Stimulated activated CD4-positive, alpha-beta T cell treated with anti-CD3 and anti-CD28 coated beads, Interleukin-15, amount 100 ng/mL, for 48 hours (primary cell): ENCODE measurements at places on chromosomes 13 and 19.

DNA sequence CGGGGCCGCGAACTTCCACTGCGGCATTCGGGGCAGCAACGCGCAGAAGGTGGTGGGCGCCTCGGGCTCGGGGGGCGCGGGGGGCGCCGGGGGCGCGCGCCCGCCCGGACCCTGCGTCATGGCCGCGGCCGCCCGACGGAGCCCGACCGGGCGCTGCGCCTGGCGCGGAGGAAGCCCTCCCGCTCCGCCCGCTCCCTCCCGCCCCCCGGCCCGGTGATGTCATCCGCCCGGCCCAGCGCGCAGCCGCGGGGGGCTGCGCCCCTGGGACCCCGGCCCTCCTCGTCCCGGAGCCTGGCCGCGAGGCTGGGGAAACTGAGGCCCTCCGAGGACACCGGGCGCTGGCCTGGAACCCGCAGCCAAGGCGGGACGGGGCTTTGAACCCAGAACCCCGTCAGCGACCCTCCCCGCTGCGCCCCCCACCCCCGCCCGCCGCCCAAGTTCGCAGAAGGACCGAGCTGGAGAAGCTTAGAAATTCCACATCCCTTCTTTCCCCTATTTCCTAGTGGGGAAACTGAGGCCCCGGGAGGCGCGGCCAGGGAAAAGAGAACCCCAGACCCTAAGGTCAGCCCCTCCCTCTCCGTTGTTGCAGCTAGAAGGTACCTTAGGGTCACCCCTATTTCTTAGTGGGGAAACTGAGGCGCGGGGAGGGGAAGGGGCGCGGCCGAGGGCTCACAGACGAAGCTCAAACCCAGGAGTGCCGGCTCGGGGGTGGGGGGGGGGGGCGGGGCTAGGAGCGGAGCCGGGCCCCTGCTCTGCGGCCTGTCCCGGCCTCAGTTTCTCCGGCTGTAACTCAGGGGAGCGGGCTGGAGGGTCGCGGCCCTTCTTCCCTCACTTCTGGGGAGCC lies at the start of gene SHC2:
Gene SHC2, minus strand, starts transcription at position 157 of the 844 bp plus-strand sequence. Its CDS starts 37 bp downstream, at position 120.
- DNase-seq, result no peak

GRCh38 chr19:815079-815774 lies 6.5 kb downstream of the PLPPR3 start:
- DNase-seq, result no peak

DNA sequence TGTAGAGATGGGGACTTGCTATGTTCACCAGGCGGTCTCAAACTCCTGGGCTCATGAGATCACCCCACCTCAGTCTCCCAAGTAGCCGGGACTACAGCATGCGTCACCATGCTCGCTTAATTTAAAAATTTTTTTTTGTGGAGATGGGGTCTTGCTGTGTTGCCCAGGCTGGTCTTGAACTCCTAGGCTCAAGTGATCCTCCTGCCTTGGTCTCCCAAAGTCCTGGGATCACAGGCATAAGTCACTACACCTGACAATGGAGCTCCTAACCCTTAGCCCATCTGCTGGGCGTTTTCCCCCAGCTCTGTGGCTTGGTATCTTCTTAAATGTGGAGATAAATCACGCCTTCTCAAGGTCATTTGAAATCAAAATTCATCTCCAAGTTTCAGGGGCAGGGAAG lies 6.3 kb upstream of the ADAMTS10 start:
- no peak for DNase-seq

- no peak for DNase-seq
These were observed 183.2 kb downstream of the TUBA3C start for GRCh38 chr13:18998389-18998788.

GRCh38 chr19:46410205-46411087 lies 2.9 kb downstream of the CCDC8 start:
- DNase-seq, result no peak

- DNase-seq, result no peak
These were observed 171.9 kb downstream of the TBC1D4 start for GRCh38 chr13:75309981-75310580.

- DNase-seq, result no peak
These were observed 15.9 kb upstream of the EFNB2 start for GRCh38 chr13:106551350-106551749.

GRCh38 chr19:14027856-14028450 lies at the start of gene RLN3:
RLN3 (plus strand) TSS chr19:14028148; CDS start chr19:14028205, 57 bp downstream.
- DNase-seq, result no peak

DNA sequence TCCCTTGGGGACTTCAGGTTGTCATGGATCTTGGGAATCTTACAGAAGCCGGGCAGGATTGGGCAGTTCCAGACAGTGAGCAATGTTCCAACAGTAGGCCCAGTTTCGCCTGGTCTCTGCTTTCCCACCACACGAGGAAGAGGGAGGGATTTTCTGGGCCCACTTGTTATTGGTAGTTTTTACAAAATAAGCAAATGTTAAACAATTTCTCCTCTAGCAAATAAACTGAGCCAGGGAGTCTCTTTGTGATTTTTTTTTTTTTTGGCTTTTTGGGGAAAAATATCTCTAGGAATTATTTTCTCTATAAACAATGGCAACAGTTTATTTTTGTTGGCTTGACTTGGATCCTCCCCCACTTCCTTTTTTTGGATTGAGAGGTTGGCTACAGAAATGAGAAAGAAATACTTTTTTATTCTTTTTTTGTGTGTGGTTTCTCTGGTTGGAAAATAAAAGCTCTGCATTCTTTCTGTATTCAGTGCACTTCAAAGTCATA lies 89.3 kb downstream of the TM9SF2 start:
- DNase-seq, result no peak

DNA sequence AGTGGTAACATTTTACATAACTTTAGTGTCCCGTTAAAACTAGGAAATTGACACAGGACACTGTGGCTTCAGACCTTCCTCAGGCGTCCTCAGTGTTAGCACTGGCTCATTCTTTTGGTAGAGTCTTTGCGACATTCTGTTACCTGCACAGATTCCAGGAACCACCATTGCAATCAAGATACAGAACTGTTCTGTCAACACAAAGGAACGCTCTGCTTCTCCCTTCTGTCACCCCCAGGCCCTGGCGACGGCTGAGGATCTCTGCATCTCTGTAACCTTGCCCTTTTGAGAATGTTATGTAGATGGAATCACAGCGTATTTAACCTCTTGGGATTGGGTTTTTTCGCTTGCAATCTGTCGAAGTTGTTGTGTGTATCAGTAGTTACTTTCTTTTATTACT lies 22.6 kb downstream of the KDM4B start:
- no peak for DNase-seq

DNA sequence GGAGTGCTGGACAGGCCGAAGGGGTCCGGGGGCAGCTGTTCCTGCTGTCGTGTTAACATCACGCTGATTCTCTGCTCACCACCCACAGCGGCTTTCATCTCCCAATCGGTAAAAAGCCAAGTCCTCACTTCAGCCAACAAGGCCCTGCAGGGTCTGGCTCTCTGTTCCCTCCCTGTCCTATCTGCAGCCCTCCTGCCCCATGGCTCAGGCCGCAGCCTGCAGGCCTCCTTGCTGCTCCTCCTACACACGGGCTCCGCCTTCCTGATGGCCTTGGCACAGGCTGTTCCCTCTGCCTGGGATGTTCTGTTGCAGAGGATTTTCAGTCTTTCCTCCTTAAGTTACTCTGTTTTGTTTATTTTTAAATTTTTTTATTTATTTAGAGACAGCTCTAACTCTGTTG lies 22.2 kb downstream of the FUZ start:
- DNase-seq, result no peak

- DNase-seq, result no peak
These were observed 199.7 kb upstream of the TSHZ3 start for GRCh38 chr19:31548941-31549340.

DNA sequence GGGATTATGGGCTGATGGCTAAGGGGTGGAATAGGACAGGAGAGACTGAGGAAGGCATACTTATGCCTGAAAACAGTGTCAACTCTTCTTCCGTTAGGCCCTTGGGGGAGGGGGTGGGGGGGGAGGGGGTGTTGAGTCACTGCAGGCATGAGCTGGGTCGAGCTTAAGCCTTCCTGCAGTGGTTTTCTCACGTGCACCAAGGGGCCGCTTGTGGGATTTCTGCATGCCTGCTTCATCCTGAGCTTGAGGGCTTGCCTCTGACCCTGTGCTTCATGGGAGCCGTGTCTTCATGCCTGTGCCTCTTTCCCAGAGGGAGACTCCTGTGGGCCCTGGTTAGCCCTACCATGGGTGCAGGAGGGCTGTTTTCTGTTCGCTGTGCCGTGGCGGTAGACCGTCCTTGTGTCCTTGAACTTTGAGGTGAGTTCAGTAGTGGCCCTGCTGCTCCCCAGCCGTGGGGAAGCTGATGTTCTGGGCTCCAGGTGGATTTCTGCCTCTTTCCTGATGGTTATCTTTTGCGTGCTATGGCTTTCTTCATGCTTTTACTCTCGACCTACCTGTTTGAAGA lies 186.1 kb downstream of the PCCA start:
- DNase-seq, result no peak

DNA sequence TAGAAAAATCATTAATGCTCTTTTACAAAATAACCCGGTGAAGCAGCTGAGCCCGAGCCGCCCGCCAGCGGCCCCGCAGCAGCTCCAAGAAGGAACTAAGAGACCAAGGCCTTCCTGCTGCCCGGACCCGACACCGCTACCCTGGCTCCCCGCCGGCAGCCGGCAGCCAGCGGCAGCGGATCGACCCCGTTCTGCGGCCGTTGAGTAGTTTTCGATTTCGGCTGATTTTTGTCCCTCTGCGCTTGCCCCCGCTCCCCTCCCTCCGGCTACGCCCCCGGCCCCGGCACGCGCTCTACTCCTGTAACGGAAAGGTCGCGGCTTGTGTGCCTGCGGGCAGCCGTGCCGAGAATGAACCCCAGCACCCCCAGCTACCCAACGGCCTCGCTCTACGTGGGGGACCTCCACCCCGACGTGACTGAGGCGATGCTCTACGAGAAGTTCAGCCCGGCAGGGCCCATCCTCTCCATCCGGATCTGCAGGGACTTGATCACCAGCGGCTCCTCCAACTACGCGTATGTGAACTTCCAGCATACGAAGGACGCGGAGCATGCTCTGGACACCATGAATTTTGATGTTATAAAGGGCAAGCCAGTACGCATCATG lies at the start of gene PABPC3:
Gene PABPC3, plus strand, starts transcription at position 286 of the 603 bp plus-strand sequence. Its CDS starts 63 bp downstream, at position 349.
- DNase-seq, result no peak

- DNase-seq, result no peak
These were observed at the start of gene F2RL3 for GRCh38 chr19:16888629-16889365. F2RL3 (plus strand) TSS chr19:16888999; CDS start chr19:16889190, 191 bp downstream.

DNA sequence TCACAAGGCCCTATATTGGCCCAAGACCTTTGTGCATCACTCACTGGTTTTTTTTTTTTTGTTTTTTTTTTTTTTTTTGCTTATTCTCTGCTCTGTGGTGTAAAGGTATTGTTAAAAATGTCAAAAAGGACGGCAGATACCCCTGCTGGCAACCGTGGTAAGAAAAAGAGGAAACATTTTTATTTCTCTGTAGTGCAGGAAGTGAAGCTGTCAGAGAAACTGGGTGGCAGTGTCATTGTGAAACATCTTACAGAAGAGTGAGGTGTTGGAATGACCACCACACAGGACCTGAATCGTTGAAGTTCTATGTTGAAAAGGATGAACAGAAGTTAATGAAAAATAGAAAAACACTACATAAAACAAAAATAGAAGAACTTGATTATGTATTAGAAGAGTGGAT lies 346.4 kb downstream of the FGF9 start:
- no peak for DNase-seq

DNA sequence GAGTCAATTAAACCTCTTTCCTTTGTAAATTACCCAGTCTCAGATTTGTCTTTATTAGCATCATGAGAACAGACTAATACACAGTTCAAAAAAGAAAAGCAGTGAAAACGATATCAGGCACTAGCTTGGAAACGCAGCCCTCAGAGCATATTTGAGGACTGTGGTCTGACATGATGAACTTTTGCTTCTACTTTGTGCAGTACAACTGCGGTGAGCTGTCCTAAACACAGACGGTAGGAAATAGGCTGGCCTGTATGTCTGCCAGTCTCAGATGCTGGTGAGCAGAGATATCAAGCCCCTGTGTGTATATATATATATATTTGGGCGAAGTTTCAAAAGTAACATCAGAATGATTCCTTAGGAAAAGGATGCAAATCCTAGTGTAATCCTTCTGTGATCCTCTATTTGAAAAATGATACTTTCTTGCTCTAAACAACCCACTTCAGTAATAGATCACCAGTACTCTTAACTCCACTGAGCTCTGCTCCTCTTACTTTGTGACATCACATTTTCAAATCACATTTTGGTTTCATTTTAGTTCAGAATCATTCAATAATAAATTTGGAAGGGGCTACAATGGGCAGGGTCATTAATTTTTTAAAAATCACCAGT lies 74.4 kb downstream of the TNFRSF19 start:
- DNase-seq, result no peak

DNA sequence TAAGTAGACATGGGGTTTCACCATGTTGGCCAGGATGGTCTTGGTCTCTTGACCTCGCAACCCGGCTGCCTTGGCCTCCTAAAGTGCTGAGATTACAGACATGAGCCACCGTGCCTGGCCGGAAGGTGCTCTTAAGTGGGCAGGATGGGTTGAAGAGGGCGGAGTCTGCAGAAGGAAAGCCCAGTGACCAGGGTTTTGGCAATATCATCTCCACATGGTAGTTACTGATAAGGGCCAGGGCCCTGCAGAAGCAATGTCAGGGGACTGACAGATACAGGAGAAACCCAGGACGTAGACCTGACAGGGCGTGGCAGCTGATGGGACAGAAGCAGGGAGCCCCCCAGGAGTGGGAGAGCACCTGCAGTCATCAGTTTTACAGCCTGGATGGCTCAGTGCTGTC lies 45.7 kb upstream of the RNF113B start:
- no peak for DNase-seq

DNA sequence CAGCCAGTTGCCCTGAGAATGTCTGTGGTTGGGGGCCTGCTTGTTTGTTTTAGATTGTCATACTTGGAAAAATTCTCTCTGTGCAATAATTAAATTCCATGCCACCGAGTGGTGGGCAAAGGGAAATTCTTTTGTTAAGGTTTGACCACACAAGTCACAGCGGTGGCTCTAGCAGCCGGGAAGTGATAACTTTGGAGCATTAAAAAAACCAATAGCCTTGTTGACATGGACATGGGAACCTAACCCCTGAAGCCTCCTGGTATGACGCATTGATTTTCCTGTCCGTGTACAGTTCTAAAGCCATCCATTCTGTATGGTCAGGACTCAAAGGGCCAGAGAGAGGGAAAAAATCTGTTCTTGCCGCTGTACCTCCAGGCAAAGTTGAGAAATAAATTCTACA lies 384.9 kb upstream of the ZNF507 start:
- no peak for DNase-seq

- no peak for DNase-seq
These were observed 13.8 kb downstream of the STK24 start for GRCh38 chr13:98563071-98563470.
